NCI-H524 treated with DMSO at 0.1 percent for 48 hours (cell line): ENCODE measurements at places on chromosomes 16 and 17.
A peak's percentile ranks its signal among the peaks of the same experiment; 100 is the strongest.

GRCh38 chr17:50603340-50603739, 31.3 kb upstream of the ABCC3 start:
- DNase-seq: no peak

- no peak for DNase-seq
These were observed at the start of gene CD68 for GRCh38 chr17:7579001-7579833. Gene CD68 (plus strand): TSS chr17:7579638. CDS start chr17:7579678, 40 bp downstream.

GRCh38 chr17:67403065-67403464, 26.0 kb downstream of the PITPNC1 start:
- no peak for DNase-seq

DNA sequence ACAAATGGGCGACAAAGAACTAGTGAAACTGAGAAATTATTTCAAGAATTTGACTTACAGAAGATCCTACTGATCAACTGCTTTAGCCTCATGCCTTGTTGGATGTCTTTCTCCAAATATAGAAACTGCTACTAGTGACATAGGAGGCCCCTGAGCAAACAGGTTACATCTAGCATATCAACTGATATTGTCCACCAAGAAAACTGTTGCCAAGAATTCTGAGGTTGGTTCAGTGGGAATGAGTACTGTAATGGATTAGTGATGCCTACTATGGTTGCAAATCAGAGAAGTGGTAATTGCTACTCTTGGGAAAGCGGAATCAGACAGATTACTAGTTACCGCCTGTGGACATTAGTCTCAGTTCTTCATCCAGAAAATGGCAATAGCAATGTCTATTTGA, 10.0 kb downstream of the CDC27 start:
- DNase-seq: no peak

GRCh38 chr16:49464877-49465504, 91.4 kb downstream of the C16orf78 start:
- DNase-seq: no peak

DNA sequence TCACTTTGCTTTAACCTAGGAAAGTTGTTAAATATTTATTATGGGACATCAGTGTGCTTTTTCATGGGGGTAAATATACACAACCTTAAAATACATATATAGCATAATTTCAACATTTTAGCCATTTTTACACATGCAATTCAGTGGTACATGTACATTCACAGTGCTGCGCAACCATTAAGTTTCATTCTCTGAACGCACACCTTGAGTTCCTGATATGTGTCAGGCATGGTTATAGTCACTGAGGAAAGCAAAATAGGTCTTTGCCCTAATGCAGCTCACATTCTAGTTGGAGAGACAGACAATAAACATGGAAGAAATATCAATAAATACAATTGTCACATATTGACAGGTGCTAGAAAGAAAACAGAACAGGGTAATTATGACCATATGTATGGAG, 12.8 kb upstream of the CNEP1R1 start:
- DNase-seq: no peak

GRCh38 chr16:3131755-3132377, 3.0 kb upstream of the ZNF213 start:
- no peak for DNase-seq

GRCh38 chr17:2090804-2091534, 36.1 kb downstream of the HIC1 start:
- no peak for DNase-seq

GRCh38 chr16:86018487-86018886, 119.5 kb downstream of the IRF8 start:
- no peak for DNase-seq

DNA sequence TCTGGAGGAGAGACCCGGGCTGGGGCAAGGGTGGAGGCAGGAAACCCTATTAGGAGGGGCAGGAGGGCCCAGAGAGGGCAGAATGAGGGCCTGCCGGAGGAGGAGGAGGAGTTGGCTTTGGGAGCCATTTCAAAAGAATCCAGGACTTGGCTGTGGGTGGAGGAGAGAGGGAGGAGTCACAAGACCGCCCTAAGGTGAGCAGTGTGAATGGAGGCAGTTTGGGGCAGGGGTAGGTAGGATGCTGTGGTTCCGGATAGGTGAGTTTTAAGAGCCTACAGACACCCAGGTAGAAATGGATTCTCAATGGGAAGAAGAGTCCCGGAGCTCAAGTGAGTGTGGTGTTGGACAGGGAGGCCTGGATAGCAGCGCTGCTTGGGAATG, 80.3 kb downstream of the ARHGAP23 start:
- DNase-seq: no peak

DNA sequence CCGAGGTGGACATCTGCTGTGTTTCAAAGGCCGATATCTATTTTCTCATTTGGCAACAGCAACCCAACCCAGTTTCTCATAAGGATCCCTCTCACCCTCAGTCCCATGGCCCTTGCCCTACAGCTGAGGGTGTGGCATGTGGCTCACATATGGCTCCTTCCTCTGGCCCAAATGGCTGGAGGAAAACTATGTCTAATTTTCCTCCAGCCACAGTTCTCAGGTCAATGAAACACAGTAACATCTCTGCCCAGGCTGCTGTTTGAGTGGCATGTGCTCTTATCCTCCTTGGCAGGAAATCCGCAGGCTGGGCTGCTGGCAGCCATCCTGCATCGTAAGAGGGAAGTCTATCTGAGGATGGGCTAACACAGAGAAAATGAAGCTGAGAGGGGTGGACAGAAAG, 24.1 kb downstream of the SERPINF1 start:
- DNase-seq: no peak

DNA sequence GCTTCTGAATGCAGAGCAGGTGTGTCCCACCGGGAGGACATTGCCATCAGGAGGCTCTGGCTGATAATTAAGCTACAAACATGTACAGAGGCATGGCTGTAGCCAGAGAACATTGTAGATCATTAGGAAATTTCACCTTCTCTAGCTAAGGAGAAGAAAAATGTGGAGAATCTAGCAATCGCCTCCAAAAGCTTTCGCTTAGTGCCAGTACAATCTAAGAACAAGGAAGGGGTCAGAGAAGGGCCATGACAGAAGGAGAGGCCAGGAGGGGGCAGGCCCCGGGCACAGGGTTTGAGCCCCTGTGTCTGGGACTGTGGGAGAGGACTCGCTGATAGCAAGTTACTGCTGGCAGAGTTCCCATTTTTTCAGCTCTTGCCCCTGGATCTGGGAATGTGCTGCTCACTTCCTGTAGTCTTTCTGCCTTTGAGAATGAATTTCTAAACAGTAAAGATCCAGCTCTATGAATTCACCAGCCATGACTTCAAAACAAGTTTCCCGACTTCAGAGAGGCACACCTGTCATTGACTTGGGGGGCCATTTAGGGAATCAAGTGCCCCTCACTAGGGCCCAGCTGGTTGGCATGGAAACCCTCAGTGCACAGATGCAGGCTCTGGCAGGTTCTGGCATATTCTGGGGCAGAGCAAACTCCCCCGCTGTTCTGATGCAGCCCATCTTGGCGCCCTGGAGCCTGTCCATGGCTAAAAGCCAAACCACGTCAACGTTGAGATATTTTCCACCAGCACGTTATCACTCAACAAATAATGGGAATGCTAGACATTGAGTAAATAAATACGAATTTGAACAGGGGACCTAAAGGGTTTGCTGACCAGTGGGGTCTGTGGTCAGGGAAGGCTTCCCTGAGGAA, 59.5 kb upstream of the CACNG4 start:
- no peak for DNase-seq

DNA sequence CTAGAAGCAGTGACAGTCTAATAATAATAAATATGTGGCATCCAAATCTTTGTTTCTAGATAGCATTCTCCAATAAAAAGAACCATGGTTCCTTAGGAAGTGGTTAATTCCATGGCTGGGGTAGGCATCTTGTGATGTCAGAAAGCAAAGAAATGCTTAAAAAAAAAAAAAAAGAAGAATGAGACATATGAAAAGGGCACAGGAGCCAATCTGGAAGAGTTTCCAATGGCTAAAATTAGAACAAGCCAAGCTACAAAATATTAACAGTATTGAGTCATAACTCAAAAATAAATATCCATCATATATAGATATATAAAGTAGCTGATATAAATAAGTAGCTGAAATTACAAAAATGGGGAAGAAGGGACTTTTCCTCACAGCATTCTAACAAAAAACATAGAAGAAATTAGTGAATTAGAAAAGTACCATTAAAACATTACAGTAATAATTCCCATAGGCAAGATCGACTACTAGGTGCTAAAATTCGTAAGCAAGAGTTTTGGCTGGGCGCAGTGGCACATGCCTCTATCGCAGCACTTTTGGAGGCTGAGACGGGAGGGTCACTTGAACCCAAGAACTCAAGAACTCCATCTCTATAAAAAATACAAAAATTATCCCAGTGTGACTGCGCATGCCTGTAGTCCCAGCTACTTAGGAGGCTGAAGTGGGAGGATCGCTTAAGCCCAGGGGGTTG, 111.3 kb downstream of the TRIM37 start:
- DNase-seq: no peak

- no peak for DNase-seq
These were observed 1496.7 kb downstream of the CDH11 start for GRCh38 chr16:63625126-63625525.

- DNase-seq: no peak
These were observed 62.4 kb downstream of the STH start for GRCh38 chr17:46061435-46061834.

GRCh38 chr16:65991149-65991701, 375.3 kb upstream of the CDH5 start:
- DNase-seq: no peak

DNA sequence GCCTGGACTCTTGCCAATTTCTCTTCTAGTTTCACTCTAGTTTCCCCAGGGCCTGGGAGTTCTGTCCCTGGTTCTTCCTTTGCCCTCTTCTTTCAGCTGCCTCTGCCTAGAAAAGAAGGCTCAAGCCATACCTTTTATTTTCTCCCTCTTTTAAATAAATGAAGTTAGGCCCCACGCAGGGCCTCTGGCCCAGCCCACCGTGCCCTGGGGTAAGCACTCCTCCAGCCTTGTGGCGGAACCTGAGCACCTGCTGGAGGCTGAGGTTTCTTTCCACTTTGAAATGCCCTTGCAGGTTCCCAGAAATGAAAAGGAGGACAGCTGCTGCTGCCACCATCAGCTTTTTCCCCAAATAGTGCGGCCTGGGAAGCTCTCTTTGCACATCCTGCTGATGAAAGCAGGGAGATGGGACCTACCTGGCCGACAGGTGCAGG, 139.4 kb downstream of the CCDC182 start:
- DNase-seq: no peak

DNA sequence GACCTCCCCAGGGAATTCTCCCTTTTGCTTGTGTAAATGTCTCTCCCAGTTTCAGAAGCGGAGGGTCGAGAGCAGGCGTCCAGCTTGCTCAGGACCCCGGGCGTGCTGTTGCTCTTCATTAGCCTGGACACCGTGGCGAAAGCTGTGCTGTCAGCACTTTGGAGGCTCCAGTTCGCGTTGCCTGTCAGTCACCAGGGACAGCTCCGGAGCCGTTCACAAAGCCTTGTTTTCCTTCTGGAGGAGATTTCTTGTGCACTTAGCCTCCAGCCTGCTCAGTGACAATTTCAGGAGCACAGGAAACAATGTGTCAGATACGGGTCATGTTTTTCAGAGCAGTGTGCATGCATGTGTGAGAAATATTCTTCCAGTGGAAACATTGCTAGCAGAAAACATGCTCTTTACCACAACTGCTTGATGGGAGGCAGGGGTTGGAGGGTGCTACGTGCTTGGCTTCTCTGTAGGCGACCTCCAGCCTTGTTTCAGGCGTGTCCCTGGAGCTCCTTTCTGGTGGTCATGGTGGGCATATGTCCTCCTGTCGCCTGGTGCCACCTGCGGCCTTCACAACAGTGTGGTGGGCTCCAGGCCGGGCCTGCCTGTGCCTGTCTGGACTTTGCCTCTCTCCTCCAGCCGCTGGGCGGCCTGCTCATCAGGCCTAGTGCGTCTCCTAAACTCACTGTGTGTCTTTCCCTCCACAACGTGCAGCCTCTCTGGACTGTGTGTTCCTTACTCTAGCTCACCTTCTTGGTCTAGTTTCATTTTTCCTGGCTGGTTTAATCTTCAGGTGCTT, 29.0 kb downstream of the ZNF750 start:
- no peak for DNase-seq

- no peak for DNase-seq
These were observed 177.5 kb upstream of the CDH8 start for GRCh38 chr16:62213763-62214162.

- no peak for DNase-seq
These were observed 1.7 kb upstream of the MPO start for GRCh38 chr17:58282442-58282841.

- DNase-seq: peak; percentile 98
These were observed 15.1 kb upstream of the EEF2K start for GRCh38 chr16:22190776-22191531.

DNA sequence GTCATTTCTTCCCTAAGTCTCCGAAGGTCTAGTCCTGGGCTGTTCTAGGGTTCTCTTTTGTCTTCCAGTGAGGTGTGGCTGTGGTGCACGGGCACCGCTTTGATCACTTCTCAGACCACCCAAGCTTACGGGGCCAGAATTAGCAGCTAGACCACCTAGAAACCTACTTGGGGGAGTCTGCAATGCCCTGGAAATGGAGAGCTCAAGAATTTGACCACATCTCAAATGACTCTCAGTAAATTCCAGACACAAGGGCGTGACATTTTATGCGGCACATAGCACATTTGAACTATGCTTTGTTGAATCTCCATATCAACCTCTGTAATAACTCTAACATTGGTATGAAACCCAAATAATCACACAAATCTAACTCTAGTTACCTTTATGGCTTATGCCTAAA, 24.9 kb downstream of the TRIM16 start:
- no peak for DNase-seq

DNA sequence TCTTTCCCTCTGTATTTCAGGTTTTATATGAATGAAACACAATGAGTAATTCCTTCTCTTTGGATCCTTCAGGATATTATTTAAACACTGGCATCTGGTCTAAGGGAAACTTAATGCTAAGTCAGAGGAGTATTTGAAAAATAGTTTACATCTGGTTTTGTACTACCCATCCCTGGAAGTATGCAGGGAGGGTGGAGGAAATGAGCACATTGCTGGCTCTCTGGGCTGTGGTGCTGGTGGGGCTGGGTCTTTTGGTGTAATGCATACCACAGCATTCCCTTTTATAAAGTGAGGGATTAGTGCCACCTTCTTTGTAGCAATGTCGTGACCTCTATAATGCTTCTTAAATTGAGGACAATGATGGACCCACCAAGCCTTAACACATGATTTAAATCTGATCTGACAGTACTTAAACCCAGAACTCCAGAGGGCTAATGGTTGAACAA, 105.5 kb upstream of the AXIN2 start:
- DNase-seq: no peak

DNA sequence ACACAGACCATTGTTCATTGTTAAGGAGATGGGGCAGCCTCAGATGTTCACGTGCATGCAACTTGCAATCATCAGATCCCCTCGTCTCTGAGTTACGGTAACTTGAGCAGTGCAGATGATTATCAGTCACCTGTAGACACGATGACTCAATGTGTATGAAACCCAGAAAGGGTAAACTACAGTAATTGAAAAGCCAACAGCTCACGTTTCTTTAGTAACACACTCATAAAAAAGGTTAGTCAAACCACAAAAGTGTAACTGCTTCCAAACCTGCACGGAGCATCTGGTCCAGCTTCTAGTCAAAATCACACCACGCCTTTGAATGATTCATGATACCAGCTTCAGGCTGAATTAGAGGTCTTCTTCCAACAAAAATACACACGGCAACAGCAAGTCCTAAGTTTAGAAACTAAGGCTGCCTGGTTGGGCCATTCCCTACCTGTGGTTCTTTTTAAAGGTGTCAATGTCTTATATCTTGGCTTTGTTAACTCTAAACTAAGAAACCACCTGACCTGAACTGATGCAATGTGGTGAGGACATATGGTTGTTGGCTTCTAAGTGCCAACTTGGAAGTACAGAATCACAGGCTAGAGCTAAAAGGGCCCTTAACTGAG, 32.3 kb downstream of the GRB7 start:
- DNase-seq: no peak
